ENCODE measurements at places on chromosomes 6 and 20.
A peak's percentile ranks its signal among the peaks of the same experiment; 100 is the strongest.

DNA sequence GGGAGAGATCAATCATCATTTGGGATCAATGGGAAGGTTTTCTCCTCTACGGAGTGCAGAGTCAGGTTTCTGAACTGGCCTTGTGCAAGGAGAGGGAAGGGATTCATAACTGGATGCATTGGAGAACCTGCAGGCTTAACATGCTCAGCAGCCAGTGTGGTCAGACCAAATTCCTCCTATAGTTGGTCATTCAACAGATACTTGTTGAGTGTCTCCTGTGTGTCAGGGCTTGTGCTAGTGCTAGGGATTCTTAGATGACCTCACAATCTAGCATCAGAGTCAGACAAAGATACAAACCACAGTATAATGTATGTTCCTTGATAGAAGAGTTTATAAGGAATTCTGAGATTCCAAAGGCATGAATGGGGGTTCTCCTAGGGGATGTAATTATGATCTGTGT lies 23.9 kb downstream of the RALY start:
- DNase-seq, result no peak

GRCh38 chr20:774016-774659 lies 5.8 kb upstream of the SLC52A3 start:
- no peak for DNase-seq

DNA sequence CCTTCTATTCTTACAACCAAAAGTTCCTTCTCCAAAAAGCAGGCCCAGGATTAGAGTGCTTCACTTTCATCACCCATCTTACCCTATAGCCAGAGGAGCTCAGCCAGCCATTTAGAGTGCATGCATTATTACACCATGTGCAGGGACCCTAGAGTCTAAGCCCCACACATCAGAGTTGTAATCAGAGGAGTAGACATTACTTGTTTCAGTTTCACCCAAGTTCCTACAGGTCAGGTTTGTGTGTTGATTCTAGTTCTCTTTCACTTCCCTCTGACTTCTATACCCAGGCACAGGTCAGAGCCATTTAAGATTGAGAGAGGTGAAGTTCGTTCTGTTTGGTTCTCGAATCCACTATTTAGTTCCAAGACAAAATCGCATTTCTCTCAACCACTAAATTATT lies 16.3 kb upstream of the ARFGEF3 start:
- DNase-seq, result no peak

GRCh38 chr6:96683819-96684528 lies 121.0 kb downstream of the FHL5 start:
- no peak for DNase-seq

- DNase-seq, result no peak
These were observed 66.0 kb upstream of the BTBD3 start for GRCh38 chr20:11851646-11852045.

DNA sequence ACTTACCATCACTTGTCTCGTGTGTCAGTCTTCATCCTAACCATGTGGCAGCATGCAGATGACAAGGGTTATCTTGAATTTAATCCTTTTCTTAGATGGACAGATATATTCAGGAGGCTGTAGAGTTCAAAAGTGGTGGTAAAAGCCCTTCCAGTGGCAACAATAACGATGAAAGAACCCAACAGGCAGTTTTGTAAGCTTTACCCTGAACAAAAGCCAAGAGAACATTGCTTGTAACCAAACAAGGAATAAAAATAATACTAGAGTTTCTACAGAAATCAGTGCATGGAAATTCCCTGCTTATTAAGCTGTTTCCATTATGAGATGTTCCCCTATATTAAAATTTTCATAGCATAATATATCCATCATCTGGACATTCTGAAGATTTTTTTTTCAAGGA lies 69.7 kb downstream of the PDE7B start:
- DNase-seq, result no peak

DNA sequence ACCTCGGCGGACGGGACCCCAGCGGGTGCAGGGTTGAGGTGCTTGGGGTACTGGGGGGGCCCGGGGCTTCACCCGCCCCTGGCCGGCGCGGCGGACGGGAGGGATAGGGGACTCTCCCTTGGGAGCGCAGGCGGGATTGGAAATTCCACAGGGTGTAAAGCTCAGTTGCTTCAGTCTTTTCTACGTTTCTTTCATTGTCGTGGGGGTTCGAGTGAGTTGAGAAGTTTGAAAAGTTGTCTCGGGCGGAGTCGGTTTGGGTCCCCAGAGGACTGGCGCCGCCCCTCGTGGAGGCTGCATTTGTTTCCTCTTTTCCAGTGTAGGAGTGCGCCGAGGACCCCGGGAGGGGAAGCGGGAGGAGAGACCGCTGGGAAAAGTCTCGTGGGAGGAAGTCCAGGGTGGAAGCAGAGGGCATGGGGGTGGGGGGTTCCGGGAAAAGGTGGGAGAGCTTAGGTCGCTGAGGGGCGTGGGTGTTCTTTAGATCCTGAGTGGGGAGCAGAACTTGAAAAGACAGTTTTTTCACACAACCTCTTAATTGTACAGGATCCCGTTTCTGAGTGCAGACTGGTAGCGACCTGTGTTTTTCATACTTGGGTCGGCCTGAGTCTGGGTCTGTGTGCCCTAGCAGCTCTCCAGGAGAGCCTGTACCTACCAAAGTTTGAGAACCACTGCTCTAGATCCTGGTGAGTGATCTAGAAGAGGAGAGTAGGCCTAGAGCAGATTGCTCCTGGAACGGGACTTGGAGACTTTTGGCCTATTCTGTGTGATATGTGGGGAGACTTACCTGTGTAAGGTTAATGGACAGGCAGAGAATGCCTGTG lies 495 bp downstream of the FAM83B start:
- no peak for DNase-seq

GRCh38 chr6:165146456-165146855 lies 162.9 kb downstream of the C6orf118 start:
- no peak for DNase-seq

- DNase-seq, result no peak
These were observed 13.2 kb downstream of the TMEM74B start for GRCh38 chr20:1171461-1172093.

DNA sequence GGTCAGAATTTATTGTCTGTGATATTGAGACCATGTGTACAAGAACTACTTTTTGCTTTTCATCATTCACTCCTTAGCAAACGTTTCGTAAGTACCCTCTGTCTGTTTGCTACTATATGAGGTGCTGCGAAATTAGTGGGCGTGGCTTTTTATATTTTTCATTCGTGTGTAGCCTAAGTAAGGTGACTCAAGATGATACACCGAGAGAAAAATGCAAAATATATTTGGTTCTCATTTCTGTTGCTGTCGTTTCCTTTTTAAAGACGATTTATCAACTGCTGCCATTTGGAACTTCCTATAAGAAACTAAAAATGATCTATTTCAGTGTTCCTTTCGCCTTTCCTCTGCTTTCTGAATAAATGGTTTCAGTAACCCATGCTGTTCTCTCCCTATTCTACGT lies 61.2 kb downstream of the VAPB start:
- no peak for DNase-seq

DNA sequence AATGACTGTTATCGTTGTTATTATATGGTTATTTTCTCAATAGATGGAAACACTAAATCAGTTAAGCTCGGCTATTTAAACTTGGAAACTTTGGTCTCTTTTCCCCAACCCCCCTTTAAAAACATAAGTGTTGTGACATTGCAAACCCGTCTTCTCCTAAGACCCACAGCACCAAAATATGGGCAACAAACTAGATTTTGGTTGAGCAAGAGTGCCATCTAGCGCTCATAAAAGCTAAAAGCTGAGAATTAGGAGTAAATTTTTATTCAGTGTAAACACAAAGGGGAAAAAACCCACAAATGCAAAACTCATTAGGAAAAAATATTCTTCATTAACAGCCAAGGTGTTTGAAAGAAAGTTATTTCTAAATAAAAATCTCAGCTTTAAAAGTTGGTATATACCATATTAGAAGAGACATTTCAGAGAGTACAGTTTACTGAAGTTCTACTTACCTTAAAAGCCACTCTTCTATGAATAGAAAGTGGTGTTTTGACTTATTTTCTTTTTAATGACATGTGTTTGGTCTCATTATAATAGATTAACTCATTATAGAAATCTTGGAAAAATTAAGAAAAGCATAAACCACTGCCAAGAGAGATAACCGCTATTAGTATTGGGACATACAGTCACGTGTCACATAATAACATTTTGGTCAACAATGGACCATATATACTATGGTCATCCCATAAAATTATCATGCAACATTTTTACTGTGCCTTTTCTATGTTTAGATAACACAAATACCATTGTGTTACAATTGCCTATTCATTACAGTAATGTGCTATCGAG lies 21.1 kb downstream of the SESN1 start:
- peak; percentile 77 for DNase-seq

DNA sequence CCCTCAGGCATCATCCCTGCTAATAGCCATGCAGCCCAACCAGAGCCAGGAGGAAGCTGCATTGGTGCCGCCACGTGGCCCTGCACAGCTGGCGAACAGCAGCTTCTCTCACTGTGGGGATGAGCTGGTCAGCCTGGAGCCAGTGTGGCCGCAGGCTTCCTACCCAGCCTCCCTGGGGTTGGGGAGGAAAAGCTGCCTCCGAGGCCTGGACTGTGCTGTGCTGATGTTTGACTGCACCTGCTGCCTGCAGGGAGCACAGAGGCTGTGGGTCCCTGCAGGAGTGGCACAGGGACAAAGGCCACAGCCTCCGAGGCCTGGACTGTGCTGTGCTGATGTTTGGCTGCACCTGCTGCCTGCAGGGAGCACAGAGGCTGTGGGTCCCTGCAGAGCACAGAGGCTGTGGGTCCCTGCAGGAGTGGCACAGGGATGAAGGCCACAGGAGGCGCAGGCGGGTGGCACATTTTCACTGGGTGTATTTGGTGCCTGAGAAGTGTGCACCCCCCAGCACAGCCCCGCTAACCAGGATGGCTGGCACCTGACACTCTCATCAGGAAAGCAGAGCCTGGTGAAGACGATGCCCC lies 83.9 kb downstream of the DLL1 start:
- DNase-seq, result no peak

- DNase-seq, result no peak
These were observed 25.5 kb upstream of the PXDC1 start for GRCh38 chr6:3776881-3777507.

DNA sequence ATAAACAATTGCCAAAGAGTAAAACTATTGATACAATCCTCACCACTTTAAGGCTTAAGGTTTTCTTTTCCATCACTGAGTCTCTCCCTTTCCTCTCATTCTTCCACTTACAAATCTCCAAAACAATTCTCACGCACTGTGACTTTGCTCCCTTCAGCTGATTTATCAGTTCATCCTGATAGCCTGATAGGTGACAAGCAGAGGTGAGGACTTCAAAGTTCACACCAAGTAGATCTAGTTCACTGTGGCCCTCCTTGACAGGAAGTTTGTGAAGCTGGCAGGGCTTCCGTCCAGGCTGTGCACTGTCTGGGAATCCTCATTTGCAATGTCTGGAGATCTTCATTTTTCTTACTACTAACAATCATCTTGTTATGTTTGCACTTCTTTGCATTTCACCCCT lies 35.2 kb upstream of the POU5F1 start:
- DNase-seq, result no peak

DNA sequence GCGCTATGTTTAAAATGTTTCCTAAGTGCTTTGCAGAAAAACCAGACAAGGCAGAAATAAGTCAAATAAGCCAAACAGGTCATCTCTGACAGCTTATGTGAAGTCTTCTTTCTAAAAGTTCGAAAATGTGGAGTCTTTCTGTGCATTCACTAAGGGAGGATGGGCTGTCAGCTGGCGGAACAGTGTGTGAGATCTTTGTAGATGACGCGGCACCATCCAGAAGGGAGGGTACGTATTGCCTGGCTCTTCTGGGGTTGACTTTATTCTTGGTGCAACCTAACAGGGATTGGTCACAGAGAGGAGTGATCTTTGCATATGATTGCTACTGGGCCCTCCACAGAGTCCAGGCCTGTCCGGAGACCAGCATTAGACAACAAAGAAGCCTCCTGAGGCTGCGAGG lies 114.5 kb upstream of the EDN1 start:
- DNase-seq, result no peak

- DNase-seq, result no peak
These were observed 49.4 kb downstream of the PIGU start for GRCh38 chr20:34627458-34627857.

- no peak for DNase-seq
These were observed 18.3 kb downstream of the KIF6 start for GRCh38 chr6:39706819-39707335.

- DNase-seq, result no peak
These were observed 10.5 kb downstream of the CRISP3 start for GRCh38 chr6:49733680-49734079.

GRCh38 chr6:28124350-28124970 lies at the start of gene ZSCAN16:
Gene ZSCAN16, plus strand, starts transcription at chr6:28124609. Its CDS starts 835 bp downstream, at chr6:28125444.
- peak; percentile 74 for DNase-seq

GRCh38 chr20:19070026-19070425 lies 142.4 kb upstream of the SLC24A3 start:
- DNase-seq, result no peak

GRCh38 chr20:19022118-19022575 lies 190.3 kb upstream of the SLC24A3 start:
- DNase-seq, result no peak

DNA sequence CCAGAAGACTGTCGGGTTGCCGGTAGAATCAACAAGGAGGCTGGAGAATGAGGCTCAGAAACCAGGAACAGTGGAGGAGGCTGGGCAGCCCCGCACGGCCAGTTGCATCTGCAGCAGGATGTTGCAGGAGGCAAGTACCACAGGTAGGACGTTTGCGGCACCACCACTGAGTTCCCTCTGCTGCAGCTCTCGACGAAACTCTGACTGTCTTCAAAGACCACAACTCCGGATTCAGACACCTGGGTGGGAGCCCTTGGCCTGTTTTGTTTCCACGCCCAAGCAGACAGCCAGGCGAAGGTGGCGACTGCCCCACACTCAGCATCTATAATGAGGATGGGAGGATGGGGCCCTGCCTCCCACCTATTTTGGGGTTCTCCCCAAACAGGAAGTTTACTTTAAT lies 218.2 kb downstream of the ZDHHC14 start:
- DNase-seq, result no peak

Measured in hippocampal formation (tissue), 2 donors.